Amniotic stem cell (primary cell): ENCODE measurements at places on chromosomes 13 and 19.

DNA sequence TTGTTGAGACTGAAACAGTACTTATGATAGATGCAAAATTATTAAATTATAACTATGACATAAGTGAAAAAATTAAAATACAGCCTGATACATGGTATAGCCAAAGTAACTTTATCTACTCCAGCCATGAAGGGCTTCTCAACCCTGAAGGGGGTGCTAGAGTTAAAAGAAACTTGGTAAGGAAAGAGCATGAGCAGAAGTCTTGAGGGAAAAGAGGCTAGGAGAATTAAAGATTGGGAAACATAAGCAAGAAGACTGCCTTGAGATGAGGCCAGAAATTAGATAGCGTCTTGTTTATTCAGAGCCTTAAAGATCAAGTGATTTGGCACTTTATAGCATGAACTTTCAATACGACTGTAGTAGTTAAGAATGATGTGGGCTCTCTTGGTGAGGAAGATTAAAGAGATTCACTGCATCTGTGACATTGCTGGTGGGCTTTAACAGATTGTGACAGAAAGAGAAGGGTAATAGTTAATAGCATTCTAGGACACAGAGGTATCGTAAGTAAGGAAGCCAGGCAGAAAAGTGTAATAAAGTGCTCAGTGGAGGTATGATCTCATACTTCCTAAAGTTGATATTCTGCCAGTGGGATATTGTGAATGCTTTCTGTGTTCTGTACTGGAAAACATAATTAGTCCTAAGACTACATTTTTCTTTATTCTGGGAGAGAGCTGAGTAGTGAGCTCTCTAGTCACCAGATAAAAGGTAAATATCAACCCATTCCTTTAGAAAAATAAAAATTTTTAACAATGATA is 385.4 kb upstream of the PRR20A start:
- DNase-seq: no peak

GRCh38 chr13:85853901-85854663 is 54.9 kb upstream of the SLITRK6 start:
- DNase-seq: no peak

GRCh38 chr13:41352935-41353840 is 42.1 kb downstream of the NAA16 start:
- DNase-seq: no peak

GRCh38 chr19:45746866-45747265 is 13.6 kb downstream of the MEIOSIN start:
- no peak for DNase-seq

GRCh38 chr19:46626446-46626845 is 1.6 kb upstream of the PTGIR start:
- DNase-seq: no peak

DNA sequence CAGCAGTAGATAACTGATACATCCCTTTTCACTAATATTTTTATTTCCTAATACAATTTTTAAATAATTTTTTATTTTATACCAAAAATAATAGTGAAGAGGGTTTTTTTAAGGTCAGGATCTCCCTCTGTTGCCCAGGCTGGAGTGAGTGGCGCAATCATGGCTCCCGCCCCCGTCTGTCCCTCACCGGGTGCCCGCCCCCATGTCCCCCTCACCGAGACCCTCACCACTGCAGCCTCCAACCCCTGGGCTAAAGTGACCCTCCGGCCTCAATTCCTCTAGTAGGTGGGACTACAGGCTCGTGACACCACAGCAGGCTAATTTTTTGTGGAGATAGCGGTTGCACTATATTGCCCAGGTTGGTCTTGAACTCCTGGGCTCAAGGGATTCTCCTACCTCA is 17.8 kb upstream of the ZNF846 start:
- no peak for DNase-seq

DNA sequence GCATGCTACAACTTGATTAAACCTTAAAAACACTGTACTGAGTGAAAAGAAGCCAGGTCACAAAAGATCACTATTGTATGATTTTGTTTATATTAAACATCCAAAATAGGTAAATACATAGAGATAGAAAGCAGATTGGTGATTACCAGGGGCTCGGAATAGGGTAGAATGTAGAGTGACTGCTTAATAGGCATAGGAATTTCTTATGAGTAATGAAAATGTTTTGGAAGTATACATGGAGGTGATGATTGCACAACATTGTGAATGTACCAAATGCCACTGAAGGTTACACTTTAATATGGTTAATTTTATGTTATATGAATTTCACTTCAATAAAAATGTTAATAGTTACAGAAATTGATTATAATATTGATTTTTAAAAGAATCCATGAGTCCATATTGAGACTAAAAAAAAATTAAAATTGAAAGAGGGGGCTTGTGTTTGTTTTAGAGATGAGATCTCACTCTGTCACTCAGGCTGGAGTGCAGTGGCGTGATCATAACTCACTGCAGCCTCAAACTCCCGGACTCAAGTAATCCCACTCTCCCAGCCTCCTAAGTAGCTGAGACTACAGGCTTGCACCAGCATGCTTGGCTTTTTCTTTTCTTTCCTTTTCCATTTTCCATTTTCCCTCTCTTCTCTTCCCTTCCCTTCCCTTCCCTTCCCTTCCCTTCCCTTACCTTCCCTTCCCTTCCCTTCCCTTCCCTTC is 85.1 kb downstream of the FNDC3A start:
- no peak for DNase-seq

- no peak for DNase-seq
Observed at GRCh38 chr19:3451451-3451866, 28.9 kb downstream of the SMIM24 start.

DNA sequence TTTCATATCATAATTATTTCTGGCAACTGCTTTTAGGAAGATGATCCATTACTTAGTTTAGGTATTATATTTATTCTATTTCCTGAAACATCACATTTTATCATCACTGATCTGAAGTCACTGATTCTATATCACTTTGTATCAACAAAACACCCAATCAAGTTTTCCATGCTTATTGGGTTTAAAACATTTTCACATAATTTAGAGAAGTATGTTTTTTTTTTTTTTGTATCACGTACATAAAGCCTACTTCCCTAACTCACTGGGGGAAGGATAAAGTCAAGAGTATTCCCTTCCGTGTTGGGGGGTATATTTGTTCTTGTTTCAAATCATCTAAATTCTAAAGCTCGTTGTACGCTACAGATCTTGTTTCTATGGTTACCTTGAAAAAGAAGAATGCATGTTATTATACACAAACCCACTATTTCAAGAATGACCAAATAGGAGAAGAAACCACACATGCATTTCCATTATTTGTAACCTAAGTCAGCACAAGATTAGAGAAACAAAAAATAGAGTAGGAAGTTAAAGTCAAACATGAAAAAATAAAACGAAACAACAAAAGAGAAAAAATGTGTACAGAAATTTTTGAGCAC is 637.2 kb upstream of the MIR17HG start:
- DNase-seq: no peak

DNA sequence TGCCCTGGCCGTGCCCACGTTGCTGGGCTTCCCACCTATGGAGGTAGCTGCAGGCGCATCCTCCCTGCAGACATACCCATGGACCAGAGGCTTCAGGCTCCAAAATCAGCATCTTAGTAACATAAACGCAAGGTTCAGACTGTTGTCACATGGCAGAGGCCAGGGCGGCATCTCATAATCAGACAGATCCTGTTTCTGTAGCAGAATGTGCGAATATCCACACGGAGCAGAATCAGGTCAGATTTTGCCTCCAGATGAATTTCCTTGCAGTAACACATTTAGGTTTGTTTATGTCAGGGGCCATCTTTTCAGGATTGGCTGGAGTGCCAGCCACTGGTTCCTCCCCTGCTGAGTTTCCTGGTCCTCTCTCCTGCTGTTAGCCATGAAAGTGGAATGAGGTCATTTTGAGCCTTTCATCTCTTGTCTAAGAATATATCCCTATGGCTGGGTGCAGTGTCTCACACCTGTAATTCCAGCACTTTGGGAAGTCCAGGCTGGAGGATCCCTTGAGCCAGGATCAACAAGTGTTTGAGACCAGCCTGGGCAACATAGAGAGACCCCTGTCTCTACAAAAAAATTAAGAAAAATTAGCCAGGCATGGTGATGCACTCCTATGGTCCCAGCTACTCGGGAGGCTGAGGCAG is 20.5 kb downstream of the SMARCA4 start:
- DNase-seq: no peak

DNA sequence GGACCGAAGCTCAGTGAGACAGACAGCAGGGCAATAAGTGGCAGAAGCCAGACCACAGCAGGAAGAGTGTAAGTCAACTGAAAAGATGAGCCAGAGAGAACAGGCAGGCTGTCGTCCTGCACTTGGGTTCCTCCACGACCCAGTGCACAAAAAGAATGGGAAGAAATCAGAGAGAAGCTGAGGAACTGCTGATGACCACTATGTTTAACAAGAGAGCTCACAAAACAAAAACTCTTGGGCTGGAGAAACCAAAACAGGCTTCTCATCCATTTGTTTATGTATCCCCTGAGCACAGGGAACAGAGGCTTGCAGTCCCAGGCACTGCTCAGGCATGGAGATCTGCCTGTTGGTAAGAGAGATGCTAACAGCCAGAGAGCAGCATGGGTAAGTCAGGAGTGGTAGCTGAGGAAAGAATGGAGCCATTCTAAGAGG is 14.0 kb downstream of the AKAP8L start:
- DNase-seq: no peak

DNA sequence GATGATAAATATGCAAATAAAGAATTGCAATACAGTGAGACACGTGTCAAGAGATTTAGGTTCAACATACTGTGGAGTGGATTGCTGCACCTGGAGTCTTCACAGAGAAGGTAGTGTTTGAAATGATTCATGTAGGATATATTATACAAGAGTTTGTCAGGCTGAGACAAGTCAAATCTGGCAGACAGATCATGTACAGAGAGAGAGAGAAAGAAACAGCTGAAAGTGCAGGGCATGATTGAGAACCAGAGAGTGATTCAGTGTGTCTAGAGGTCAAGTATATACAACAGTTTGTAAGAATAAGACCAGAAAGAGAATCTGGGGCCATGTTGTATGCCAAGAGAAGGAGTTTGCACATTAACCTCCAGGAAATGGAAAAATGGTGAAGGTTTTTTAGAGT is 2.1 kb upstream of the VWA8 start:
- DNase-seq: no peak

GRCh38 chr19:48186541-48186991 is 16.1 kb downstream of the ZSWIM9 start:
- DNase-seq: no peak

DNA sequence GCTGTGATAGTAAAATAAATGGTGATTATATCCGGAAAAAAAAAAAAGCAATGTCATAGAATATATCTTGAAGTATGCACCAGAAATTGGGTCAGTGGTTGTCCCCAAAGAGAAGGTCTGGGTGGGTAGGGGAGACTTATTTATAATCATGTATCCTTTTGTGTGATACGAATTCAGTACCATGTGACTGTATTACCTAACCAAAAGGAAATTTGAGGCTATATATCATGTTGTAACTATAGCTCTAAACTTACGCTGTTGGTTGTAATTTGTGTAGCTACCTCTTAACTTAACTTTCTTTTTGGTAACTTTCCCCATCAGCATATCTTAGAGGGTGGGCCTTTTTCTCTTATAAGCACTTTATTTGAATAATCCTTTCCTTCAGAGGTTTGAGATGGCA is 25.2 kb upstream of the KCTD4 start:
- DNase-seq: no peak

- DNase-seq: no peak
Observed at GRCh38 chr19:1270854-1271527, 1.9 kb downstream of the CIRBP start.

GRCh38 chr13:41897126-41897525 is 63.8 kb downstream of the VWA8 start:
- no peak for DNase-seq

DNA sequence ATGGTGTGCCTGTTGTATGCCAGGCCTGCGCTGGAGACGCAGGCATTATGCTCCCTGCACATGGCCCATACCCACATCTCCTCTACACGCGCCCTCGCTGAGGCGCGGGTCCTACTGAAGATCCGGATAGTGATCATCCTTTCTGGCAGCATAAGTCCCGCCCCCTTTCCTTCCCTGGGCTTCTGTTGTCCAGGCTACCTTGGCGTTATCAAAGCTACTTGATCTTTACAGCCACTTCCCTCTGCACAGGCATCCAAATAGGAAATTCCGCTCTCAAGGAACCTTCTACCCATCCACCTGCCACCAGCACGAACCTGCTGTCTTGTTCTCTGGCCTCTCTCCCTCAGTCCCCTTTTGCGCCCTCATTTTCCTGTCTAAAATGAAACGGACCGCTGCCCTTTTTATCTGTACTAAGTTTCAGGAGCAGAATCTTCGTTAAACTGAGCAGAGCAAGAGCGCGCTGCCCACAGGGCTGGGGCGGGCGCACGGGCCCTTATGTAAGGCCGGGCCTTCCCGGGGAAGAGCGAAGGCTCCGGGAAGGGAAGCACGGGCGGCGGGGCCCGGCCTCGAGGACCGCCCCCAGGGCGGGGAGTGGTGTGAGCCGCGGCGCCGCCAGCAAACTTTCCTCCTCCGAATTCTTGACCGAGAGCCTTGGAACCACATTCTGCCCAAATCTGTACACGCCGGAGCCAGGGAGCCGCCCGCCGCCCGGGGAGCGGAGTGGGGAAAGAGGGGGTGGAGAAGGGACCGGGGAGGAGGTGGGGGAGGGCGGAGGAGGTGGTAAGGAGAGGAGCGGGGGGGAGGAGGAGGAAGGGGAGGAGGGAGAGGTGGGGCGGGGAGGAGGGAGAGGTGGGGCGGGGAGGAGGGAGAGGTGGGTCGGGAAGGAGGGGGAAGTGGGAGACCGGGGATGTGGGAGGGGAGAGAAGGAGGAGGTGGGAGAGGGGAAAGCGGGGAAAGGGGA is 920 bp upstream of the UBE2L5 start:
- peak; percentile 55 for DNase-seq

DNA sequence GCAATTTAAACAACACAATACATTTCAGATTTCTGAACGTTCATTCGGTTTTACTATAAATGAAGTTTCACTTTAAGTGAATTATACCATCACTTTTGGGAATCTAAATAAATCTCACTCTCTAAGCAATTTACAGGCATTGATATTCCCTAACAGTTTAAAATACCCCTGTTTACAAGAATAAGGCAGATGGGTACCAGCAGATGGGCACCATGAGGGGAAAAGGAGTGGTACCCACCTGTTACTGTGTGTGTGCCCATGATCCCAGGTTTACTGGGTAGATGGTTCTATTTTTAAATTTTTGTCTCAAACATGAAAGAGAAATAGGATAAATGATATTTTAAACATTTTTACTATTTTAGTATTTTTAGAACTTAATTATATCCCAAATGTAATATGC is 212.9 kb downstream of the PCDH9 start:
- DNase-seq: no peak

DNA sequence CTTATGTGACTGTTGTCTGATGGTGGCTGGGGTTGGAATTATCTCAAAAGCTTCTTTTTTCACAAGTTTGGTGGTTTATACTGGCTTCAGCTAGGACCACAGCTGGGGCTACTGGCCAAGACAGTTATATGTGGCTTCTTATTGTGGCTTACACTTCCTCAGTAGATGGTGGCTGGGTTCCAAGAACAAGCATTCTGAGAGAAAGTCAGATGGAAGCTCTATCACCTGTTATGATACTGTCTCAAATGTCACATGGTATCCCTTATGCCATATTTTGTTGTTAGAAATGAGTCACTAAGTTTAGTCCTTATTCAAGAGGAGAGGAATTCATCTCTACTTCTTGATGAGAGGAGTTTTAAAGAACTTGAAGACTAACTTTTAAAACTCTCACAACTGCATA is 41.6 kb downstream of the NDFIP2 start:
- no peak for DNase-seq
